NCI-H526 (cell line): ENCODE measurements at places on chromosomes 16 and 17.

GRCh38 chr16:10988879-10989278 lies 44.5 kb downstream of the CLEC16A start:
- no peak for DNase-seq

- DNase-seq = peak; percentile 75
These were observed at the start of gene MTMR4 for GRCh38 chr17:58513965-58514769. MTMR4 (minus strand) TSS chr17:58514638; CDS start chr17:58514407, 231 bp downstream.

DNA sequence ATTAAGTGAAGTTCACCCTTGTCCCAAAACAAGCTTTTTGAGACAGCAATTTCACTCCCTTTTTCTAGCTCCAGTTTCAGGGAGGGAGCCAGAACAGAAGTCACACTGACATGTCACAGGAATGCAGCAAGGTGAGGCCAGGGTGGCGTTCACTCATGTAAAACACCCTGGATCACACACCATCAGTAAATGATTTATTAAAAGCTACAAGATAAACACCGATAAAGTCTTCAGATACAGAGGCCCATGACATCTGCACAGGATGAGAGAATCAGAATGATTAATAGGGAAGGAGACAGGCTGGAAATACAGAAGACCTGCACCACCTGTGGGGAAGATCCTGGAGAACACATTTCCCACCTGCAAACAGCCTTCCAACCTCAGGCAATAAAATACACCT lies 77.5 kb upstream of the DYNLRB2 start:
- no peak for DNase-seq

DNA sequence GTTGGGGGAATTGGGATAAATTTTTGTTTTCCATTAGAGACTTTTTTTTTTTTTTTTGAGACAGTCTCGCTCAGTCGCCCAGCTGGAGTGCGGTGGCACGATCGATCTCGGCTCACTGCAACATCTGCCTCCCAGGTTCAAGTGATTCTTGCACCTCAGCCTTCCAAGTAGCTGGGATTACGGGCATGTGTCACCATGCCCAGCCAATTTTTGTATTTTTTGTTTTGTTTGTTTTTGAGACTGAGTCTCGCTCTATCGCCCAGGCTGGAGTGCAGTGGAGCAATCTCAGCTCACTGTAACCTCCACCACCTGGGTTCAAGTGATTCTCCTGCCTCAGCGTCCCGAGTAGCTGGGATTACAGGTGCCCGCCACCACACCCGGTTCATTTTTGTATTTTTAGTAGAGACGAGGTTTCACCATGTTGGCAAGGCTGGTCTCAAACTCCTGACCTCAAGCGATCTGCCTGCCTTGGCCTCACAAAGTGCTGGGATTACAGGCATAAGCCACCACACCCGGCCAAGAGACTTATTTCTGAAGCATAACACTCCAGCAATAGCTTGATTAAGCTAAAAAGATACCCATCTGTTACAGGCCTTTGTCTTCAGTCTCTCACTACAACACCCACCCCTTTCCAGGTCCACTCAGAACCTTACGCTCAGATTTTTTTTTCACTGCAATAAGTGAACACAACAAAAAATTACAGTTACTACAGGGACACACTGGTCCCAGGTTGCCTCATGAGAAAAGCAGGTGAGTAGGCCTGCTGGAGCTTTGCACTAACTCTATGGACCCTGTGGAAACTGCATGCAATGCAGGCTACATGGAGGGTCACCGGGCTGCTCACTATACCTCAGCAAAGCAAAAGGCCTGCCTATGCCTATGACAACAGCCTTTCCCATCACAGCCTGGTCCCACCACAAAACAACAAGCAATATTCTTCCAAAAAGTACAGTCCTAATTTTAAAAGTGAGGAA lies 34.6 kb downstream of the KANSL1 start:
- DNase-seq = no peak

GRCh38 chr17:49989518-49989880 lies 5.5 kb downstream of the DLX3 start:
- DNase-seq = no peak

- DNase-seq = no peak
These were observed 24.0 kb downstream of the PRKCB start for GRCh38 chr16:23859713-23860269.
